ENCODE measurements at places on chromosomes 7 and 10.

GRCh38 chr7:111499027-111499426 lies 63.3 kb downstream of the IMMP2L start:
- DNase-seq = peak; percentile 13

GRCh38 chr10:61588770-61589211 lies 73.9 kb upstream of the CABCOCO1 start:
- DNase-seq = no peak

DNA sequence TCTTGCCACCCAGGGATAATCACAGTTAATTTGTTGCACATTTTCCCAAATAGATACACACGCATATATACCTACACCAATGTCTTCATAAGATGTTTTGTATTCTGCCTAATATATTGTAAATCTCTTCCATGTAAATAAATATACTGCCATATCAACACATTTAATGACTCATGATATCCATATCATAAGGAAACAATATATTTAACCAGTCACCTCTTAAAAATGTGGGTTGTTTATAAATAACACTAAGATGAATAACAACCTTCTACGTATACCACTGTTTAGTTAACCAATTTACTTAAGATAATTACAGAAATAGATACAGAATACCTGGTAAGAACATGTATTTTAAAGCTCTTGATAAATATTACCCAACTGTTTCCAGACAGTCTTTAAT lies 38.2 kb downstream of the ELAPOR2 start:
- DNase-seq = no peak

DNA sequence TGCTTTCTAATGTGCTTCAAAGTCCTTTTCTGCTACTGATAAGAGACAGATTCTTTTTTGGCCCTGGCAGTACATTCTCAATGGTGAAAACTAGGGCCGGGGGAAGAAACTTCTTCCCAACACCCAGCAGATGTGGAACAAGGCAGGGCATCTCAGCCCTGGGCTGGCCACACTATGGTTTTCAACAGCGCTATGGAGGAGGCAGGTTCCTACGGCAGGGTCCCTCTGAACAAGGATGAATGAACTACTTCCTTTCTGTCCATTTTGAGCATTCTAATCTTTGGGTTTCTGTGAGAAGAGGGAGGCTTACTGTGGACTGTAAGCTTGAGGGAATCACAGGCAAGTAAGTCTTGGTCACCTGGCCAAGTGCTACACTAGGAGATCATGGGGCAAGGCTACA lies 78.7 kb downstream of the VSTM4 start:
- no peak for DNase-seq

- no peak for DNase-seq
Measured at GRCh38 chr7:128112018-128112780, 81.0 kb upstream of the LRRC4 start.

GRCh38 chr7:74612015-74612829 lies 45.3 kb upstream of the GTF2I start:
- no peak for DNase-seq

GRCh38 chr7:117979954-117980497 lies 106.8 kb upstream of the CTTNBP2 start:
- DNase-seq = no peak

GRCh38 chr10:125641398-125641797 lies 41.6 kb downstream of the TEX36 start:
- no peak for DNase-seq

DNA sequence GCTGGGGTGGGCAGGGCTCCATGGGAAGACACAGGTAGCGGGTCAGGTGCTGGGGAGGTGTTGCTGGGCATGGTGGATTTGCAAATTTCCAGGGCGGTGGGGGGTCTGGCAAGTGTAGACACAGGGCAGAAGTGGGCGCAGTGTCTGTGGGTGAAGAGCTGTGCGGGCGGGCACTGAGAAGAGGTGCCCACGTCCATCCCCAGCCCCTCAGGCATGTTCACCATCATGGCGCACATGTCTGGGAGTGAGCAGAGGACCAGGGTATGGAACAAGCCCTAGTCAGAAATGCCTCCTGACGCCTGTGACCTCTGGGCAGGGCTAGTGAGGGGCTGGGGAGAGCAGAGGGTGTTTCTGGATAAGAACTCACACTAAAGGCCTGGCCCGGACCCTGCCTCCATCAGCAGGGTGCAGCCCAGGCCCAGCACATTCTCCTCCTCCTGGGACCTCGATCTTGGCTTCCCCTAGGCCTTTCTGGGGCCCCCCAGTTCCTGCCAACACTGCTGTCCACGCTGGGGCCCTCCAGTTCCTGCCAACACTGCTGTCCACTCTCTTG lies 612.9 kb downstream of the PTPRN2 start:
- DNase-seq = no peak

GRCh38 chr10:114566064-114566463 lies 92.0 kb downstream of the ABLIM1 start:
- no peak for DNase-seq

DNA sequence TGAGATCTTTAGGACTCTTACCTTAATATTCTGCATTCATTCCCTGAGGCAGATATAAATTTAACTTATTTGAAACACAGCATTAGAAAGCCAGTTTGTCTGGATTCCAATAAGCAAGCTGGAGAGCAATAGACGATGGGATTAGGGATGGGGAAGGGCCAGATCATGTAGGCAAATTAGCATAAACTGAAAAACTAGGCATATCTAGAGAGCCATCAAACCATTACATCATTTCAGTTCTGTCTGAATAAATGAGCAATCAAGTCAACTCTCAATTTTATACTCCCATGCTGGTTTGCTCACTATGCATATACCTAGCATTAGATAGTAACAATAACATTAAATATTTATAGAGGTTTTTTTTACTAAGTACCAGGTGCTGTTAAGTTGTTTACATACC lies 583.6 kb upstream of the LRRN3 start:
- no peak for DNase-seq

GRCh38 chr10:128115356-128115755 lies 10.9 kb downstream of the MKI67 start:
- DNase-seq = no peak

DNA sequence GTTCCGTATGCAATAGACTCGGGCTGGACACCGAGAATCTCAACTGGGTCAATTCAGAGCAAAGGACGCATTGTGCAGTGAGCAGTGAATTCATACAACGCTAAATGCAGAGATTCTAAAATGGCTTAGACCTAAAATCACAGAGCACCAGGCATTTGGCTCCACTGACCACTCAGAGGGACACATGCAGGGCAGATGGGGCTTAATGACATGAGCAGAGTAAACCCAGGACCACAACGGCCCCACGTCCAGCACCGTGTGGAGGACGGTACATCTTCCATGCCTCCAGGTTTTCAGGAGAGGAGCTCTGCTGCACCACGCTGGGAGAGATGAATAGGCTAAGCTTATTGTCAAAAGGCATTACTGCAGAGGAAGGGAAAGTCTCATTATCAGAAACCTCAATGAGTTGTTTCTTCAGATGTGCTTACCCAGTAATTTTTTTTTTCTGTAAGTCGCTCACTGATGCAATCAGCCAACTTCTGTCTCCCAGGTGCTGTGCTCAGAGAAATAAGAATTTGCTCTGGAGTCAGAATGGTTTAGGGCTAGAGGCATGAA lies 555.0 kb downstream of the PTPRN2 start:
- no peak for DNase-seq

DNA sequence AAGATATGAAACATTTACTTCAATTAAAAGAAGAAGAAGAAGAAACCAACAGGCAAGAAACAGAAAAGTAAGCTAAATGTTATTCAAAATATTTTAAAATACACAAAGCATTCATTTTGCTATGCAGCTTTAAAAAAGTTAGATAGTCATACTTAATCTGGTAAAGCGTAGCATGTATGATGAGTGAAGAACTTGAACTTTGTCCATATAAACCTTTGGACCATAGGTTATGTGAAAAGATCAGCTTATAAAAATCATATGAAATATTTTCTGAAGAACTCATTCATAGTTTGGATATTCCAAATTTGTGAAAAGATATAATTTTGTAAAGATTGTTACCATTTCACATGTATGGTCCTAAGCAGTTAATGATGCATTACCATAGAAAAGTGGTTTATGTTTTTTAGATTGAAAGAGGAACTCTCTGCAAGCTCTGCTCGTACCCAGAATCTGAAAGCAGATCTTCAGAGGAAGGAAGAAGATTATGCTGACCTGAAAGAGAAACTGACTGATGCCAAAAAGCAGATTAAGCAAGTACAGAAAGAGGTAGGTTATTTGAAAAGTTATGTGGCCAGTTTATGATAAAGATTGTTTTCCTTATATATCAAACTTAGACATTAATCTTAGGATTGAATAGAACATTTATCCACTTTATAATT lies 37.3 kb downstream of the KIF20B start:
- no peak for DNase-seq

DNA sequence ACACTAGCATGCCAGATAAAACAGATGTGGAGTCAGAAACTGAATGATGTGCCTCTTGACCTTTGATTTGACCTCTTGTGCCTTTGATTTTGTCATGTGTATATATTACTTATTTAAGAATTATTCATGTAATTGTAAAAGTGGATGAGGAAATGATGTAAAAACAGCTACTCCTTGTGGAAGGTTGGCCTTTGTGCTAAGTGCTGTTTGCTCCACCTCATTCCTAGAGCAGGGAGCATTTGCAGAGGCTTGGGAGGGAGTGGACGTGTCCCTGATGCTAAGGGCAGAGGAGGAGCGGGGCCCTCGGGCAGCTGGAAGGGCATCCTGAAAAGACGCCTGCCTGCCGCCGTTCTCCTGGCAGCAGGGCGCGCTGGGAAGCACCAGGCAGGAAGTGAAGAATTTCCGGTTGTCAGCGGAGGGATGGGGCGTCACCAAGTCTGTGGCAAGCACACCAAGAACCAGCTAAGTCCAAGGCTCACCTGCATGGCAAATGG lies 197.6 kb upstream of the ZNF32 start:
- DNase-seq = peak; percentile 68

- DNase-seq = peak; percentile 22
Measured at GRCh38 chr10:106181501-106181900, 983.0 kb downstream of the SORCS1 start.

DNA sequence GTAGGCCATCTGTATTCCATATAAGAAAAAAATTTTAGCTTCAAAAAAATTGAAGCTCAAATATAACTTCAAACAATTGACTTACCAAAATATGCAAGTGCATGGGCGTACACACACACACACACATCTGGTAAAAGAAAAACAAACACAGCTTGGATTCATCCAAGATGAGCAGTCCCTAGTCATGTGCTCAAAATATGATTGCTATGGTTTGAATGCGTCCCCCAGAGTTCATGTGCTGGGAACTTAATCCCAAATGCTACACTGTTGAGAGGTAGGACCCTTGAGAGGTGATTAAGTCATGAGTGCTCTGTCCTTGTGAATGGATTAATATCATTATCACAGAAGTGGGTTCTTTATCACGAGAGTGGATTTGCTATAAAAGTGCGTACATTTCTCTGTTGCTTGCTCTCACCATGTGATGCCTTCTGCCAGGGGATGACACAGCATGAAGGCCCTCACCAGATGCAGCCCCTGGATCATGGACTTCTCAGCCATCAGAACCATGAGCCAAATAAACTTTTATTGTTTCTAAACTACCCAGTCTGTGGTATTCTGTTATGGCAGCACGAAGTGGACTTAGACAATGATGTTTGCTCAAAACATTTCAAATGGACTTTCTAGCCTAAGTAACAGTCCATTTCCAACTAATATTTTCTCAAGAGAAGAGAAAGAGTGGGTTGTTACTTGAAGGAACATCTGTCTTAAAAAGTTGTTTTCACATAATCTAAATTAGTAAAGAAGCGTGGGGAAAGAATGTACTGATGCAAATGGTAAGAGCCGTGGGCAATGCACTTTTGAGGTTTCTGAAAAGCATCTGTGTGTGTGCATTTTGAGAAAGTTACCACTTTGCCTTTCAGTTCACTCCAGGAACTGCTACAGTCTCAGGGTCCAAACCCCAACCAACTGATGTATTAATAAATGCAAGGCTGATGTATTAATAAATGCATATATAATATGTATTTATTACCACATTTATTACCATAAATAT lies 15.1 kb upstream of the SVIL start:
- DNase-seq = no peak

GRCh38 chr10:108783897-108784296 lies 1139.4 kb downstream of the XPNPEP1 start:
- DNase-seq = no peak

DNA sequence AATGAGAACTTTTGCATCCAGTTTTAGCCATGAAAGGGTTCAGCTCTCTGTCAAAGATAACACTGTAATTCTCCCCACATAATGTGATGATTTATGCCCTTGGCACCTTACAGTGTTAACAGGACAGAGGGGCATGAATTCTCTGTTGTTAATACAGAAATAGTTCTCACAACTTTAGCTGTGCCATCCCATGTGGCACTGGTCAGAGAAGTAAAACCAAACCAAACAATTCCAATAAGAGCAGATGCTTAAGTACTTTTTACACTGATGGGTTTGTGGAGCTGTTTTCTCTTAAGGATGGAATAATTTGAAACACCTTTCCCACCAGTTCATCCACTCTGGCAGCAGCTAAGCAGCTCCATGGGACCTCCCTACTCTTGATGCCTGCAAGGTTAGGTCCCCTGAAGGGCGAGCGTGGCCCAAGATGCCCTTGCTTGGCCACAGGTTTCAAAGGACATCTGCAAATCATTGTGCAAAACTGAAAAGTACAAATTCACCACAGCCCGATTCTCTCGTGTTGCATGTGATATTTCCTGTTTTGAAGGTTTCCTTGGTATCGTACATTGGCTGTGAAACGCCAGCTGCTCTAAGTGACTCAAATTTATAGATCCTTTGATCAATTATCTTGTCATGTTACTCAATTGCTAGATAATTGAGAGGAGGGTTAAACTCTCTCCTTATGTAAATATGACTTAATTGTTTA lies 82.5 kb upstream of the CREB5 start:
- DNase-seq = no peak

DNA sequence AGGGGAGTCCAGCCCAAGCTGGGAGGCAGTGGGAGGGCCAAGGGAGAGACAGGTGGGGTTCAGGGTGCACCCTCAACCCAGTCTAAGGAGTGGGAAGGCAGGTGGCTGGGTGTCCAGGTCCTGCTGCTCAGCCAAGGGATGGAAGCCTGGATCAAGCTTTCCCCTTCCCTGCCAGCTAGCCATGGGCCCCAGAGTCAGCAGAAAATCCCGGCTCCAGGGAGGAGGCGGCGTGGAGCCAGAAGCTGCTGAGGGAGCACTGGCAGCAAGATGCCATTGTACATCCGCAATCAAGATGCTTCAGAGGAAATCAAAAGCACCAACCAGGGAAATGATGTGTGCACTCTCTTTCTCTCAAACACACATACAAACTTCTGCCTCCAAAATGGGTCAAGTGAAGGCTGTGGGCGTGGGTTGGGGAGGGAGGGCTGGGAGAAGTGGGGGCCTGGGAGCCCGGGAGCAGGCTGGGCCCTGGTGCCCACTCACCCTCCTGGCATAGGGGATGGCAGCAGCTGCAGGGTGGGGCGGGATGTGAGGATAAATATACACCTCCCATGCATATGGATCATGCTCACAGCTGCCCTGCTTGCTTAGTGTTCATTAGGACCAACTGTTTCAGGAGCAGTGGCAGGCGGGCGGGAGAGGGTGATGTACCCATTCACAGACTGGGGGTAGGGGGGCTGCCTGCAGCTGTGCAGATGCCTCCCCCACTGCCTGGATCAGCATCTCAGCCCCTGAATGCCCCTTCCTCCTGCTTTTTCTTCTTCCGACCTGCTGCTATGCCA lies 24.2 kb downstream of the TRIM8 start:
- no peak for DNase-seq
